Upper lobe of right lung (tissue), 1 donor: ENCODE measurements at places on chromosomes 2 and 18. TPM values are rescaled to one million over a fixed set of nuclear protein-coding genes. Genes with fewer than 3 reads are reported as not detected.

OXER1 gene
- 1.1 TPM for total RNA-seq

LINC00305 gene
- total RNA-seq, result not detected

BMP10 gene
- total RNA-seq, result 1.4 TPM

GBX2 gene
- total RNA-seq, result not detected

CDH20 gene
- 0.35 TPM for total RNA-seq

CFC1 gene
- total RNA-seq, result 0.38 TPM

ASB18 gene
- not detected for total RNA-seq

SERPINB2 gene
- 0.38 TPM for total RNA-seq

PTPRM gene
- total RNA-seq, result 99.3 TPM

LYPD1 gene
- total RNA-seq, result 1.2 TPM

SERPINB4 gene
- total RNA-seq, result not detected

ACMSD gene
- total RNA-seq, result not detected

NEU2 gene
- total RNA-seq, result not detected

GRCh38 chr2:165240916-165241315 is 1.7 kb downstream of the SCN2A start:
- no peaks in the 10 kb centered on the region for H3K4me1 ChIP-seq
- no peaks in the 10 kb centered on the region for H3K27me3 ChIP-seq
- H3K36me3 ChIP-seq, result no peaks in the 10 kb centered on the region
- no peak overlapping the region for H3K4me3 ChIP-seq

- H3K4me1 ChIP-seq, result no peaks in the 10 kb centered on the region
- H3K4me3 ChIP-seq, result no peak overlapping the region
- no peaks in the 10 kb centered on the region for H3K36me3 ChIP-seq
- DNase-seq, result no peak
These were observed 87.8 kb downstream of the MAP2 start for GRCh38 chr2:209511637-209512036.

DNA sequence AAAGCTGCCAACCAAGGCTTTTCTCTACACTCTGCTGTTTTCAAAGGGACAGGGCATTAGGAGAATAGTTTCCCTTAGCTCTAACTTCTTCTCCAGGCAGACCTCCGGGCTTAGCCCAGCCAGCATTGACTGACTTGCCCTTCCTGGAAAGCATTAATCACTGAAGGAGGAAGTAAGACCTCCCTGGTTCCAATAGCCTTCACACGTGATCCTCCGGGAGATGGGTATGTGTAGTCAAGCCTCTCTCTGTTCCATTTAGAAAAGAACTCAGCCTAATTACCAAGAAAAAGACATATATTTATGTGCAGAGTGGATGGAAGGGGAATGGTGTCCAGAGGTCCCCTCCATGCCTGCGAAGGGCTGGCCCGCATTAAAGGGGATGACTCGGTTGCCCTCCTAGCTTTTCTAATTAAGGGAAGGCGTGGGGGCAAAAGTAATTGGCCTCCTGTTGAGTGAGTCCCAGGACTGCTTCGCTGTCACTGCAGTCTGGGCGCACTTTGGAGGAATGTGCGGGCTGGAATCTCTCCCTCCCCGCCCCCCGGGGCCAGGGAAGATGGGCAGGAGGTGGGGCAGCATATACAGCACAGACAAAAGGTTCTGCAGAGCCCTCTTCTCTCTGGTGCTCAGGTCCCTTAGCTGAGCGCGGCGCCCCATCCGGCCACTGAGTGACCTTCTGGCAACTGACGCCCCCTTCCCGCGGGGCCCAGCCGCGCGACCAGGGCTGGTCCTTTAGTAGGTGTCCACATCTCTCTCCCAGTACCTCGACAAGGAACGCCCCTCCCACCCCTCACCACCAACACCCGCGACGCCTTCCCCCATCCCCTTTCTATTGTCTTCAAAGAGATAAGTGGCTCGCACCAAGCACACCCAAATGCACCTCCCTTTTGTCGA is 686.0 kb downstream of the NRXN1 start:
- no peak for DNase-seq
- H3K27ac ChIP-seq, result no peak overlapping the region
- H3K27me3 ChIP-seq, result peaks cover 37% of the 10 kb centered on the region
- H3K4me3 ChIP-seq, result no peak overlapping the region
- no peaks in the 10 kb centered on the region for H3K4me1 ChIP-seq

DNA sequence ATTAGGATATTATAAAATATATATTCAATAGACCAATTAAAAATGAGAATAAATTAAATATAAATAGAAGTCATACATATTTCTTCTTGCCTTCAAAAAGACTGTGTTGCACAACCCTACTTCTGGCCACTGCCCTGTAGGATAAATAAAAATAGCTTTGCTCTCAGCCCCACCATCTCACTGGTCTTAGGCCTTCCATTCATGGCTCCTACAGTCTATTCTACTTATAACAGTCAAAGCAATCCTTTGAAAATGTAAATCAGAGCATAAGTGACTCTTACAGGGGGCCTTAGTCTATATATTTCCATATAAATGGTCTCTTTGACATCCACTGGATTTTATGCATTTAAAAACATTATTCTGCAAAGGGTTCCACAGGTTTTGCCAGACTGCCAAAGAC is 72.9 kb downstream of the KLF7 start:
- H3K27me3 ChIP-seq, result no peaks in the 10 kb centered on the region
- no peak for DNase-seq
- H3K27ac ChIP-seq, result no peak overlapping the region
- peaks cover 35% of the 10 kb centered on the region for H3K4me1 ChIP-seq

- H3K27ac ChIP-seq, result no peak overlapping the region
- no peaks in the 10 kb centered on the region for H3K4me1 ChIP-seq
- peaks cover 4% of the 10 kb centered on the region for H3K27me3 ChIP-seq
- no peak overlapping the region for H3K4me3 ChIP-seq
These were observed 169.4 kb upstream of the ALKAL2 start for GRCh38 chr2:457262-457661.

DNA sequence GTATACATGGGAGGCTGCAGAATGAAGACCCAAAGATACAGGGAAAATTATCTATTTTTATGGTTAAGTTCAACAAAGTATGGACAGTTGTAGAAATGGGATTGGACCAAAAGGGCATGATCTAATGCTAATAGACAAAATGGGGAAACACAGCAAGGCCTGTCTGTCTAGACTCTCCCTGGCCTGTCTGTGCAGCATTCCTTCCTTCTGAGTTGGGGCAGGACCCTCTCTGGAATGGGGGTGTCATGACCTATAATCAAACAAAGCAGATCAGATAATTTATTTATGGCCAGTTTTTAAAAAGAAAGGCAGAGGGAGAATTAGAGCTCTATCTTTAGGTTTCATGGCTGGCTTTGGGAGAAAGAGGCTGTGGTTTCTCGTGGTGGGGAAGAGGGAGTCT is 104.4 kb downstream of the CTIF start:
- H3K27ac ChIP-seq, result no peak overlapping the region
- H3K36me3 ChIP-seq, result no peaks in the 10 kb centered on the region
- H3K4me3 ChIP-seq, result no peak overlapping the region
- H3K4me1 ChIP-seq, result no peaks in the 10 kb centered on the region
- no peak for DNase-seq

DNA sequence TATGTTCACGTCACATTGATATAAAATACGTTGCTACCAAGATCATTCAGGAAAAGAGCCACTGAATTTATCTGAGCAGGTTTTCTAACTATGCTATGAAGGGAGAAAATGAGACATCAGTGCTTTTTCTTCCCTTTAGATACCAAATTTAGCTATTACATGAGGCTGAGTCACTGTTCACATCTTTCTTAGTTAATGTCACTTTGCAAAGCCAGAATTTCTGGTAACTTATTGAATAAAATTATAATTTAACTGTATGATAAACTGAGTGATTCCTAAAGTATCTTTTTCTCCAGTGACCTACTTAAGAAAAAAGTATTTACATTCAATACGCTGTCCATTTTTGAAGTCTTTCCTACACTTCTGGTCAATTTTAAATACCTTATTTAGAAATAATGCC is 22.7 kb downstream of the C1D start:
- DNase-seq, result no peak
- H3K4me1 ChIP-seq, result no peaks in the 10 kb centered on the region
- H3K27me3 ChIP-seq, result no peaks in the 10 kb centered on the region

DNA sequence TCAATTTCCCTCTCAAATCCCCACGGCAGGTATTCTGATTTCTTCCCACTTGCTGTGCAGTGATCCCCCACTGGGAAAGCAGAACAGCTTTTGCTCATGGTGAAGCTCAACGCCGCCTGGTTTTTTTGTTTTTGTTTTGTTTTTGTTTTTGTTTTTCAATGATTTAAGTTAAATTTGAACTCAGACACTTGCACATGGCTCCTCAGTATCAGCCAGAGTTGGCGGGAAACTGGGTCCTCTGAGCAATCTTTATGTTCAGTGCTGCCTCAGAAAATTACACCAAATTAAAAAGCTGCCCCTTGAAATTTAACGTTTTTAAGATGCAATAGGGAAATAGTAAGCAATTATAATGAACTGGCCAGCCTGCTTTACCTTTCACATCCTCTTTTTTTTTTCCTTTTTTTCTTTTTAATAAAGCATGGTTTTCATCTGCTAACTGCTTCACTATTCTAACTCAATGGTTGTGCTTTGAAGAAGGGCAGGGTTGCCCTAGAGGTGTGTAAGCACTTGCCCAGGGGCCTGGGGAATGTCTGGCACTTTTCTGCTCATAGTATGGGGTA is 277.0 kb upstream of the HNRNPA3 start:
- H3K27ac ChIP-seq, result no peak overlapping the region
- DNase-seq, result no peak
- no peaks in the 10 kb centered on the region for H3K4me1 ChIP-seq
- H3K27me3 ChIP-seq, result no peaks in the 10 kb centered on the region
- no peaks in the 10 kb centered on the region for H3K36me3 ChIP-seq

DNA sequence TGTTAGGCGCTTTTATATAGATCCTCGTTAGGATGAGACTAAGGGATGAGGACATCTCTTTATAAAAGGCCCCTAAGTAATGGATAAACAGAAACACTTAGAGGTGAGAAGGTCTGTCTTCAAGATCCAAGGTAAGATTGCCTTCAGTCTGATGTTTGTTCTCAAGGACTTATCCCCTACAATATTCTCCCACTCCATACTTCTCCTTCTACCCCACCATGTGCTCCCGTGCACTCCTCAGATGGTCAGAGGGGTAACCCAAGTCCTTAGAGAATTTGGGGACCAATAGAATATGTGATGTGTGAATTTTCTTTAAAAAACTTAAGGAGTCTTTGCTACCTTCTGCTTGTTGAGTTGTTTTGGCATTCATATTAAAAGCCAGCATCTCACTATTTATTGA is 23.1 kb downstream of the FOSL2 start:
- no peak overlapping the region for H3K27ac ChIP-seq
- no peak overlapping the region for H3K4me3 ChIP-seq
- H3K36me3 ChIP-seq, result peaks cover 69% of the 10 kb centered on the region
- peaks cover 16% of the 10 kb centered on the region for H3K4me1 ChIP-seq
- H3K27me3 ChIP-seq, result no peaks in the 10 kb centered on the region

- no peak for DNase-seq
- no peaks in the 10 kb centered on the region for H3K4me1 ChIP-seq
- H3K4me3 ChIP-seq, result no peak overlapping the region
- H3K27ac ChIP-seq, result no peak overlapping the region
- no peaks in the 10 kb centered on the region for H3K27me3 ChIP-seq
- H3K36me3 ChIP-seq, result no peaks in the 10 kb centered on the region
These were observed 135.5 kb downstream of the NDUFA10 start for GRCh38 chr2:239889641-239890121.

GRCh38 chr2:62539606-62540407 is 33.8 kb upstream of the TMEM17 start:
- no peaks in the 10 kb centered on the region for H3K4me1 ChIP-seq
- H3K27ac ChIP-seq, result no peak overlapping the region
- H3K4me3 ChIP-seq, result no peak overlapping the region
- DNase-seq, result no peak

GRCh38 chr2:204264085-204264553 is 281.2 kb upstream of the PARD3B start:
- no peaks in the 10 kb centered on the region for H3K36me3 ChIP-seq
- no peaks in the 10 kb centered on the region for H3K4me1 ChIP-seq
- DNase-seq, result no peak
- no peak overlapping the region for H3K4me3 ChIP-seq
- no peaks in the 10 kb centered on the region for H3K27me3 ChIP-seq
- H3K27ac ChIP-seq, result no peak overlapping the region

DNA sequence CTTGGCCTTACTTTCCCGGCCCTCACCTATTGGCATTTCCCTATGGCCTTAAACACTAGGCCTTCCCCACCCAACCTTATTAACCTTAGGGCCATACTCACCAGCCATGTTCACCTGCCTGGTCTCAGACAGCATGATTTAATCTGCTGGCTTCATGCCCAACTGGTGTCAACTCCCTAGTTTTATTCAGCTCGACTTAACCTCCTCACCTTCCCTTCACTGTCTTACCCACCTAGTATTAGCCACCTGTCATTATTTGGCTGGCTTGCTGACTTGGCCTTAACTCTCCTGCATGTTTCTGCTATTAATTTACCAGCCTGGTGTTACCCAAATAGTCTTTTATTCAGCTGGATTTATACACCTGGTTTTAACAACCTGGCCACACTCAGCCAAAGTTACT is 136.0 kb upstream of the ZSWIM2 start:
- no peak for DNase-seq
- H3K27me3 ChIP-seq, result no peaks in the 10 kb centered on the region
- H3K36me3 ChIP-seq, result no peaks in the 10 kb centered on the region
- no peaks in the 10 kb centered on the region for H3K4me1 ChIP-seq
- H3K4me3 ChIP-seq, result no peak overlapping the region

DNA sequence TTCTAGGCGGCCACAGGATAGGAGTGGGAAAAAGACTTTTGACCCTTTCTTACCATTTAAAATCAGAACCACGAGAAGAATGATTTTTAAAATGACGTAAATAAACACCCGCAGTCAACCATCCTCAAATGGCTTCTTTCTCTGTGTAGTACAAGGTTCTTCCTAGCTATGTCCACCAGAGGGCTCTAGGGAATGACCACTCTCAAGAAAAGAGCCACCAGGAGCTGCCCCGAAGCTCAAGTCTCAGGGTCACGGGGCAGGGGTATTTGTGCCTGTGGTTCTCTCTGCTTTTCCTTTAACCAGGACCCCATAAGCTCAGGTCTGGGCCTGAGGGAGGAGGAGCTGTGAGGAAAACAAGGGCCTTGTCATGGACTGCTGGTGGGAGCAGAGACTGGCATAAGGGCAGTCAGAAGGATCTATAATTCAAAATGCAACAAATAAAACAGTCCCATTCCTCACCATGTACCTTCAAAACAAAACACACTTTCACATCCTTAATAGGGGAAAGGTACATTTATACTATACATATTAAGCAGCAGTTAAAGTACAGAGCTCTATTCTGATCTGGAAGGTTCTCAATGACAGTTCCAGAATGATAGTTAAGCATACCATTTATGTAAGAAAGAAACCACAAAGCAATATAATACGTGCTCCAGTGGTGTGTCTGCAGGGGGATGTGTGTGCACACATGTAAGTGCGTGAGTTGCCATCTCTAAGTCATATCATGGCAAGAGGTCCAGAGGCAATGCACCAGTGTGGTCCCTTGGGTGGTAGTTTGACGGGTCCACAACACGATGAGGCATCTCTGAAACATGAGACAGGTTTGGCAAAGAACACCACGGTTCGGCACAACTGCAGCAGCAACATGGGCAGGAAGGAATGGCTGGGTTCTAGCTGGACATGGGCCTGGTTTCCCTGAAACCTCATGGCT is 18.6 kb downstream of the LYPD1 start:
- H3K27ac ChIP-seq, result no peak overlapping the region
- H3K36me3 ChIP-seq, result no peaks in the 10 kb centered on the region
- H3K27me3 ChIP-seq, result no peaks in the 10 kb centered on the region
- no peak overlapping the region for H3K4me3 ChIP-seq
- H3K4me1 ChIP-seq, result no peaks in the 10 kb centered on the region

GRCh38 chr2:119181791-119182445 is 23.4 kb upstream of the C1QL2 start:
- H3K4me1 ChIP-seq, result no peaks in the 10 kb centered on the region
- no peak for DNase-seq
- no peak overlapping the region for H3K4me3 ChIP-seq
